ENCODE measurements at places on chromosomes 13 and 19.

DNA sequence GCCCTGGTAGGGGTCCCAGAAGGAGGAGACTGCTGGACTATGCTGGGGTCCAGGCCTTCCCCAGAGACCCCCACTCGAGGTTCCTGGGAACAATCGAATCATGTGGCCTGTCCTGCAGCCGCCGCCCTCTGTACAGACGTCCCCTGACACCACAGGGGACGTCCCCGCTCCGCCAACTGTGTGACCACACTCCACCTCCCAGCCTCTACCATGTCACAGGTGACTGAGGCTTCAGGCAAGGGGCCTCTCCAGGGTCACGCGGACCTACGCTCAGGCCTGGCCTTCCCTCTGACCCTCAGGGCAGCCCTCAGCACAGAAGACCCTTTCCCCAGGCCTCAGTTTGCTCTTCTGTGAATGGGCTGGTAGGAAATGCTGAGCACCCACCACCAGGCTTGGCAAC lies 13.1 kb upstream of the TMEM161A start:
- no peak for DNase-seq

DNA sequence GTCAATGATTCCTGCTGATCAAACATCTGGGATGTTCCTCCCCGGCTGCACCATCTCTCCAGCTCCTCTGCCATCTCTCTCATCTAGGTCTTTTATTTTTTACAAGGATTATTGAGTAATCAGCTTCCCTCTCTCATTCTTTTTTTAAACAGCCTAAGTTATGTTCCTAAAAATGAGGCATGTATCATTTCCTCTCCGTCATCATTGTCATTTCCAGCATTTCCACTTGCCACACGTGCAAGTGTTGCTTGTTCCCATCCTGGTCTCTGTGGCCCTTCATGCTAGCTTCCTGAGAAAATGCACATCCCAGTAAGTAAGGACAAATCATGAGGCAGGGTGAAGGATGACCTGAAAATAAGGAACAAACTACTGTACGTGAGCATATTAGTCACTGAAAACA lies 102.7 kb upstream of the POSTN start:
- no peak for DNase-seq

- no peak for DNase-seq
These were observed 36.3 kb downstream of the SMIM24 start for GRCh38 chr19:3443840-3444694.

- no peak for DNase-seq
These were observed 29.5 kb downstream of the PLA2G4C start for GRCh38 chr19:48081106-48081505.

DNA sequence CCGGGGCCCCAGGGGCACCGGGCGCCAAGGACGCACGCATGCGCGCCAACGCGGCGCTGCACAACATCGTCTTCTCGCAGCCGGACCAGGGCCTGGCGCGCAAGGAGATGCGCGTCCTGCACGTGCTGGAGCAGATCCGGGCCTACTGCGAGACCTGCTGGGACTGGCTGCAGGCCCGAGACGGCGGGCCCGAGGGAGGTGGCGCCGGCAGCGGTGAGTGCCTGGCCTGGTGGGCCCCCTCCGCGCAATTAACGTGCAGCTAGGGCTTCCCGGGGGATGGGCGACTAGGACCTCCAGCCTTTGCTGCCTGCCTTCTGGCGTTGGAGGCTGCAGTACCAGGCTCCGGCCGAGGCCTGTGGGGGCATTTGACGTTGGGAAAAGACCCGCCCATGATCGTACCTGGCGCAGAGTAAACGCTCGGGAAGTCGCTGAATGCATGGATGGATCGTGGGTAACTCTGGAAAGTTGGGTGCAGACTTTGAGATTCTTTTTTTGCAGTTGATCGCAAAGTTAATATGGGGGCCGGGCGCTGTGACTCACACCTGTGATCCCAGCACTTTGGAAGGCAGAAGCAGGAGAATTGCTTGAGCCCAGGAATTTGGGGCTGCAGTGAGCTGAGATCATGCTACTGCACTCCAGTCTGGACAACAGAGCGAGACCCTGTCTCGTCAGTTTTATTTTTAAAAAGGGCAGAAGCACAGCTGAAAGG lies 7.3 kb downstream of the APC2 start:
- no peak for DNase-seq

DNA sequence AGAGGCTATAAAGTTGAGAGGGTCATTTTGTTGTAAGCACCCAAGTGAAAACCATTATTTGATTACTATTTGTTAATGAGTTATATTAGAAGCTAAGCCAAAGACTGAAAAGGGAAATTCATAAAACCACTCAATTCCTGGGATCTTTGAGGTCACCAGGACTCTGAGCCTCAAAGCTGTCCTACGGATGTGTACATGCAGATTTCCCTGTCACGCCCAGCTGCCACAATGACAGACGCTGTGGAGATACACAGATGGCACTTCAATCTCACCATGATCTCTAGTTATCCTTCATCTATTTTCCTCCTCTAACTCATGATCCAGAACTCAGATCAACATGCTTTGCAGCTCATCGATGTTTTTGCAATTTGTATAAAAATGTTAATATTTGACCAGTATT lies 403.5 kb upstream of the MIR17HG start:
- DNase-seq: no peak

DNA sequence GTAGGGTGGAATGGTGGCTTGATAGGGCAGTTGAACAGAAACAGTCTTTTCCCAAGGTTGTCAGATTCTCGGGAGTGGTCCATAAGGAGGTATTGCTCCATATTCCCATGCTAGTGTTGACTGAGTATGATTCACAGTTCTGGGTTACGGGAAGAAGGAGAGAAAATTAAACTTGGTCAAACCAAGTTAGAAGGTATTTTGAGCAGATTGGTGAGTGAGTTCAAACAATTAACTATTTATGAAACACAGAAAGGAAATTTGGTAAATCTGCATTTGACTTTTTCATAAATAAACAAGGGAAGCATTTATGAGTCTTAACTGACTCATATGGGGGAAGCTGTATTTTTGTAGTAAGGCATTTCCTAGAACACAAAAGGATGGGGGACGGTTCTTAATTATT lies 2419.4 kb downstream of the PCDH9 start:
- DNase-seq: no peak

GRCh38 chr13:101449790-101450748 lies 2.4 kb upstream of the ITGBL1 start:
- no peak for DNase-seq
